ENCODE measurements at places on chromosomes 3 and 15.

- peak; percentile 75 for DNase-seq
These were observed 126.7 kb downstream of the MYLK start for GRCh38 chr3:123757281-123757940.

DNA sequence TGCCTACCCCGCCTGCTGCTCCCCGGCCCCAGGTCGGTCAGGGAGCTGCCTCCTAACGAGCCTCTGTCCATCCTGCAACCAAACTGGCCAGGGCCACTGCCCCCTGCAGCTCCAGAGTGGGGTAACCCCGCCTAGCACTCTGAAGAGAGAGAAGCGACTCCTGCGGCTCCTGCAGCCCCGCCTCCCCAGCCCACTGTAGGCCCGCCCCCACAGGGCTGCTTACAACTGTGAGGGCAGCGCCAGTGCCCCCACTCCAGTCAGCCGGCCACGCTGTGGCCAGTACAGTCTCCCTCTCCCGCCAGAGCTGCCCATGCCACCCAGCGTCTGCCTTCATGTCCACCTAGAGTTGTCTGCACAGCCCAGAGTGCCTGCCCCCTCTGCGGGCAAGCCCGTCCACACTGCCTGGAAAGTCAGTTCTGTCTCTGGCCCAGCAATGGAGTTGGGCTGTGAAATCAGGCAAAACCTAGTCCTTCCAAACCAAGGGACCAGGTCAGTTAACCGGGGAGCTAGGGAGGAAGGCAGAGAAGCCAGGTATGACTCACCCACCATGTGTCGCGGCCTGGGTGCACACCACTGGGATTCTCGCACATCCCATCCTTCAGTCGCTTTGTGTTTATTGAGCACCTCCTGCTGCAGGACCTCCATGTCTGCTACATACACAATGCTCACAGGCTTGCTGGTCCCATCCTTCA lies 2.4 kb downstream of the UCN2 start:
- peak; percentile 71 for DNase-seq

DNA sequence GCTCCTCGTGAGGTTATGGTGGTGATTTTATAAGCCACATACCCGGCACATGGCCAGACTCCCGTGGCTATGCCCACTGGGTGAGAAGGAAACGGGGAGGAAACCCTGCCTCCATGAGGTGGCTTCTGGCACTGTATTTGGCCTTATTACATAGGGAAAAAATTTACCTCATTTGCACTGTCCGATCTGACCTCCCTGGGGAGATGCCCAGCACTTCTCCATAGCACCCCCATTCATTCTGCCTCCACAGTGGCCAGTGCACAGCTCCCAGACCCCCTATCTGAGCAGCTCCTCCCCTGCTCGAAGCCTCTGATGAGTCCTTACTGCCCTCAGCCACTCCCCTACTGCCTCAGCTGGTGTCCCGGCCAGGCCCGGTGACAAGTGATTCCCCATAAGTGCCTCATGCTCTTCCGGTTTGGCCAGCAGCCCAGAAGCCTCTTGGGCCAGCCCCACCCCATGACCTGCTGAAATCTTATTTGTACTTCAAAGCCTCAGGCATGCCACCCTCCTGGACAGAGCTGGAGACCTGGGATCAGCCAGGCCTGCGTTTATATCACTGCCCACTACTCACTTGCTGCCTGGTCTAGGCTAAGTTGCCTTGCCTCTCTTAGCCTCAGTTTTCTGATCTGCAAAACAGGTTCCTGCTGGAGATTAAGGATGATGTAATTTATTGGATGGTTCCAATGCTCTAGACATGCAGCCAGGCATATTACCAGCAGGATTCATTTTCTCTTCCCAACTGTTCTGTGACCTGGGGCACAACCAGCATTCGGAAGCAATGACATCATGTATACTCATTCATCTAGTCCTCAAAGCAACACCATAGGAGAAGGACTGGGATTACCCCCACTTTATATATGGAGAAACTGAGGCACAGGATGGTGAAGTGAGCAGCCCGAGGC lies 30.6 kb upstream of the SLC6A6 start:
- DNase-seq = peak; percentile 42

DNA sequence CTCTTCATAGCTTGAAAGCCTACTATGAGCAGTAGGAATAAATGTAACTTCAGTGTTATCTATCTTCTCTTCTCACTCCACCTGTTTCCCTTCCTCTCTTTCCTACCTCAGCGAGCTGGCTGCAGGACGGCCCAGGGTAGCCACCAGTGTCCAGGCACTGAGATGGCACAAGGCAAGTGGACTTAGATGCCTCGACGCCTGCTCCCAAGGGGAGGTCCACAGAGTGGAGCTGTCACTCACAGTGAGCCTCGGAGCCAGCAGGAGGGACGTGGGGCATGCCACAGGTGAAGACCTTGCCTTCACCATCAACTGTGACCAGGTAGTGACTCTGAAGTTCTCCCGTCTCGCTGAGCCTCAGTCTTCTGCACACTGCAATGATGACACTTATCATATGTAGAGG lies 88.2 kb downstream of the PCSK6 start:
- no peak for DNase-seq

- DNase-seq = no peak
These were observed 18.0 kb upstream of the CHMP2B start for GRCh38 chr3:87209111-87209510.

All from fibroblast of gingiva (primary cell).